Mucosa of descending colon (tissue), 3 donors: ENCODE measurements at places on chromosomes 16 and 17.
A peak's percentile ranks its signal among the peaks of the same experiment; 100 is the strongest.

DNA sequence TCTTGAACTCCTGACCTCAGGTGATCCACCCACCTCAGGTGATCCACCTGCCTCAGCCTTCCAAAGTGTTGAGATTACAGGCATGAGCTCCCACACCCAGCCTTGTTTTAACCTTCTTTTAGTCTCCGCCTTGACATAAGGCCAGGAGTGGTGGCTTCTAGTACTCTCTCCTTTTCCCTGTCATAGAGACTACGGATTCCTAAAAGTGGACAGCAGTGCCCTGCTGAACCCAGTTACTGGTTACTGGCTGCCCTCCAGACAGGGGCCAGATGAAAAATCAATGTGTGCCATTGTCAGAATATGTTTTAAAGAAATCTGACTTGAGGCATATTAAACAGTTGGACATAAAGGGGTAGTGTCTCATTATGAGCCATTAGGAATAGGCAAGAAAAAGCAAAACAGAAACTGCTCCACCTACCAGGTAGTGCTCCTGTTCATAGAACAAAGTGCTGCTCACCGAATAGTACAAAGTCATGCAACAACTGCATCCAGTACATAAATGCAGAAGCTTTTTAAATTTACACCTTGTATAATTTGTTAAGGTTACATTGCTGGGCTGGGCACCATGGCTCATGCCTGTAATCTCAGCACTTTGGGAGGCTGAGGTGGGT, 32.1 kb downstream of the TRIM25 start:
- no peak for DNase-seq

DNA sequence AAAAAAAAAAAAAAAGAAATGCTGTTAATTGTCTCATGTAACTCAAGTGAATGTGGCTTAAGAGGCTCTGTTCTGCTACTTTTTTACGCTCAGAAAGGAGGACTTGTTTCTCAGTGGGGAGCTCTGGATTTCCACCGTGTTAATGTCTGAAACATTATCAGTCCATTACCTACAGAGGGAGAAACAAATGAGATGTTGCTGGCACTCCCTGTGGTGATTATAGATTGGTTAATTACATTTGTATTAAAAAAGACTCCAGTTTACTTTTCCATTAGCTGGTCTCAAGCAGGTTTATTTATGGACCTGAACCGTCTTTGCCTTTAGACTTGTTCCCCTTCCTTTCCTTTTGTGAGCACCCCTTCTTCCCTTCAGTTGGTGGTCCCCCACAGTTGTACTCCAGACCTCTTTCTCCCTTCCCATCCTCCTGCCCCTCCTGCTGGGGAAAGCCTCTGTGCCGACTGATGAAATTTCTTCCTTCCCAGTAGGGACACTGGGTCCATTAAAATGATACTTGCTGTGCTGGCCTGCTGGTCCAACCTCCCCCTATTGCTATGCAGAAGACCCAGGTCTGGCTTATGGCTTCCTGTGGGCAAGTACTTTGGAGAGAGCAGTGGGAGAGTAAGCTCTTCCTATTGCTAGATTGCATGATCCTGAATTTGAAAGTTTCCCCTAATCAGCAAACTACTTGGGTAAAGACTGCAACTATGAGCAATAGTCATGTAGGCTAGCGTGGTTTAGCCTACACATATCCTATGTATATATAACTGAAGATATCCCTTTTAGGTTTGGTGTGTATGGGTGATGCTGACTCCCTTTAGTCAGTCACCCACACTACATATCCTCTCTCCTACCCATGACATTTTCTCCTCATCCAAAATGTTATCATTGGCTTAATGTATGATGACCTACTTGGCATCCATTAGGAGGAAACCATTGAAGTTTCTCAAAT, 8.1 kb downstream of the CDC6 start:
- no peak for DNase-seq

- DNase-seq: peak; percentile 48
Observed at GRCh38 chr16:85027958-85028684, 526 bp downstream of the KIAA0513 start.

DNA sequence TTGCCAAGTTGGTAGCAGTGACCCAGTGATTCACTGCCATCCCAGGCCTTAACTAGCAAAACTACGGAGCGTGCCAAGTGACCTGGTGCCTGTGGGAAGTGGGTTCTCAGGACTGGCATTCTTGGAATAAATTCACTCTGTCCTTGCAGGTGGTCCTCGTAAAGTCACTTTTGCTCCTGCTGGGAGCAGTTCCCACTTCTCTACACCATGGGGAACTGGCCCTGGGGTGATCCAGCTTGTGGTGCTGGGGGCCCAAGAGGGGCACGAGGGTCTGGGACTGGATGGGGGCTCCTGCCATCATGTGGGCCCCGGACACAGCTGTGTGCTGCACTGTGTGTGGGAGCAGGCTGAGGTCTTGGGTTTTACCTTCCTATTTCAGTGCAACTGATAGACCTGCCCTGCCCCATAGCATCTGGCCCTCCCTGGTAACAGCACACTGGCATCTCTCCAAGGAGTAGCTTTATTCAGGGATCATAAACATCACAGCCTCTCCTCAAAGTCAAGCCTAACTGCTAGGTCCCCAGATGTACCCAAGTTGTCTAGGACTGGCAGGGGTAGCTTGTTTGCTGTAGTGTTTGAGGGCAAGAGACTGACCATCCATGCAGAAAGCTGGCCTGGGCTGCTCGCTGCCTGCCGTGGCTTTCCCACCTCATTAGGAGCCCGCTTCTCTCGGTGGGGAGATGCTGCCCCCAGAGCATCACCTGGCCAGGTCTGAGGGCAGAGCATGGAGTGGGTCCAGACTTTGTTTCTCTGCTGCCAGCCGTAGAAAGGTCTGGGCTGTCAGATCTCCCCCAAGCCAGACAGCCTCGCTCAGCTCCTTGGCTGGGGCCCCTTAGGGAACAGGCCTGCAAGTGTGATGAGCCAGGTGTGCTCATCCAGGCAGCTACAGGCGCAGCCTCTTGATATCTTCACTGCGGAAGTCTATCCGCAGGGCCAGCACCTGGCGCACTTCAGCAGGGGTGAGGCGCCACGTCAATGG, 26.0 kb downstream of the FCSK start:
- DNase-seq: peak; percentile 29

- no peak for DNase-seq
Observed at GRCh38 chr17:48551596-48552465, 6.9 kb upstream of the HOXB2 start.

- DNase-seq: peak; percentile 23
Observed at GRCh38 chr17:40437095-40437732, 6.0 kb upstream of the IGFBP4 start.

DNA sequence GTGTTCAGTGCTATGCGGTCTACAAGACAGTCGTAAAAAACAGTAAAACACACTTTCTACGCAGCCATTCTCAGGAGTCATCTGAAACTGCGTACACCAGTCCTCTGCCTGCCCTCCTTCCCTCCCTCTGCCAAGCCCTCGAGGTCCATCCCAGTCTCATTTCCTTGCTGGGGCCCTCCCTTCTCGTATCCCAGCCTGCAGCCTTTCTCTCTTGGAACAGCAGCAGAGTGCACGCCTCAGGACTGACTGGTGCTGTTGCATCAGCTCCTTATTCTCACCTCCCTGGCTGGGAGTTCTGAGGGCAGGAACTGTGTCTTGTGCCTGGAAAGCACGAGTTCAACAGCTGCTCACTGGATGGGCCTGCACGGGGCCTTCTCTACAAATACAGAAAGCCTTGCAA, 12.5 kb downstream of the FAHD1 start:
- no peak for DNase-seq

DNA sequence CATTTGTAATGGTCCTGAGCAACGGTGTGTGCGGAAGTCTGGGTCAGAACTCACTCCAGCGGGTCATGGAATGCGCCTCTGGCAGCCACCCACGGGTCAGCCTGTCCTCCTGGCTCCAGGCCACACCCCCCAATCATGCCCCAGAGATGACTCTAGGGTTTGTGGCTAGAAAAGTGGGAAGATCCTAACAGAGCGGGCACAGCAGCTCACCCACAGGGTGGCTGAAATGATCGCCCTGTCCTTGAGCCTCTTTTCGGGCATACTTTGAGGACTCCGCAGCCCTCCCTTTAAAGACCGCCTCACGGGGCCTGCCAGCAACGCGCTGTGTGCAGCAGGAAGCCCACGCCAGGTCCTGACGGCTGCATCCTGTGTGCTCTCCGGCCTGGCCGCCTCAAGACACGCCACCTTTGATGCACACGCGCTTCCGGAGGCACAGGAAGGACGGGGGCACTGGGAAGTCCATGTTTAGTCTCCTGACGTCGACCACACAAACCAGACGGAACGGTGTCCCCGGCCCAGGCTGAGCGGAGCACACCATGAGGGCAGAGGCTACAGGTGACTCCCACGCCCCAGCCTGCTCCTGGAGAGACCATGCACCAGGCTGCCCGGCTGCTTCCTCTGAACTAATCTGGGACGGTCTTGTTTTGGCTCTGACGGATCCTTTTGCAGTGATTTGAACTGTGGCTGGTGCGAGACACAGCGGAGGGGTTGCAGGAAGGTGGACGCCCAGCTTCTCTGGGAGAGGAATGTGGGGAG, 92.9 kb downstream of the TBC1D16 start:
- peak; percentile 62 for DNase-seq

DNA sequence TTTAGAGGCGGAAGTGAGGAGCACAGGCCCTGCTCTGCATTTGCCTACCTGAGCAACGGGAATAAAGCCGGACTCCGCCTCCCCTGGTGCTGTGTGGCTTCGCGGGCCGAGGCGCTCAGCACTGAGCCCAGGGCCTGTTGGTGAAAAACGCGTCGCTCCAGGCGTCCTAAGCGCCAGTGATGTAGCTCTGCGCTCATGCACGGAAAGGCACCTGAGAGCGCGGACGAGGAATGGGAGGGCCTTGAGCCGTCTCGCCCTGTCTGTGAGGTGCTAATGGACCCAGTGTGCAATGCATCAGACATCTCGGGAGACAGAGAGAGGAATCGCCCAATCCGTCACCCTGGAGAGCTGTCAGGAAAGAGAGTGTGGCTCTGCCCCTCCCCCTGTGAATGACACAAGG, 17.2 kb upstream of the ATP2A3 start:
- DNase-seq: no peak

DNA sequence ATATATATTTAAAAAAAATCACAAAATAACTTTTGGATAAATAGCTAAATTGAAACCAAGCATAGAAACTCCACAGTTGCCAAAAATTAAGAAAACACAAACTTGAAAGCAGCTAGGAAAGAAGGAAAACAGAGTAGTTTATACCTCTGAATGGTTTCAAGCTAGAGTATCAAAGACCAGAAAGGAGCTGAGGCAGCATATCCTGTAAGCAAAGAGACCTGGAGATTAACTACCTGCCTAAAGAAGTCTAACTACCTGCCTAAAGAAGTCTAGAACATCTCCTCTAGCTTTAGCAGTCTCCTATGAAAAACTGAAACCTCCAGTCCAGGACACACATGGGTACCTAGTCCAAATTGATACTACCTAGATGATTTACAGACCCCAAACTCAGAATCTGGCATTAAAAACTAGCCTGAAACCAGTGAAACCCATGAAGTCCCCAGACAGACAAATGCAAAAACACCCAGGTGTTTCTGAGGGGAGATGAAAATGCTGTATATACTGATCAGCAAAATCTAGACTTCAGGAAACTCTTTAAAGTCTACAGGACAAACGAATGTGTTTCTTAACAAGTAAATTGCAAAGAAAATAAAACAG, 17.6 kb downstream of the APPBP2 start:
- no peak for DNase-seq

- no peak for DNase-seq
Observed at GRCh38 chr16:65409510-65409909, 287.6 kb upstream of the CDH11 start.

DNA sequence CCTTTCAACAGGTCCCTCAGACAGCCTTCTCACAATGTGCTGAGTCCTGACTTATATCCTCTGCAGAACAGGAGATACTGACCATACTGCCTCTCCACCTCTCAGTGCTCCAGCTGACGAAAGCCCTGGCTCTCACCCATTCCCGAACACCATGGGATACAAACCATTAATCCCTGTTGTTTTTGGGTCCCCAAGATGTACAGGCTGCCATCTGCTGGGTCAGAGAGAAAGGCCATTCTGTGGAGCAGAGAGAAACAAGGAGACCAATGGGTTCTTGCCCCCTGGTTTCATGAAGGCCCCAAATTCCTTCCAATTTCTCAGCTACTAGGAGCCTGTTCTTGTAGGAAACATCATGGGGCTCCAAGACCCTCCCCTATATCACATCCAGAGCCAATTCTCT, 3.0 kb downstream of the ERN2 start:
- no peak for DNase-seq

DNA sequence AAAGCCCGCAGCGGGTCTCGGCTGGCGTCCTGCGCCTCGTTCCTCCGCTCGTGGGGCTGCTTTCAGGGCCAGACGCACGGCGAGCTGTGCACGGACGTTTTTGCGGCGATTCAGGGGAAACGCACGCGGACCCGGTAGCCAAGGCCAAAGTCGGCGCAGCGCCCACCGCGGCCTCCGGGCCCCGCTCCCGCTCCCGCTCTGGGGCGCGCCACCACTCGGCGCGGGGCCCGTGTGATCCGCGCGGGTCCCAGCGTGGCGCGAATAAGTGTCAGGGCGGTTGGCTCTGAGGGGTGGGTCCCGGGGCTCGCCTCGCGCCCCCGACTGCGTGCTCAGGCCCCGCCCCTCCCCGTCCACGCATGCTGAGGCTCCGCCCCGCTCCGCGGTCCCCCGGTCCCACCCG, 694 bp upstream of the TBCD start:
- DNase-seq: peak; percentile 69

GRCh38 chr17:8327303-8327649, 12.4 kb upstream of the ODF4 start:
- DNase-seq: peak; percentile 50

DNA sequence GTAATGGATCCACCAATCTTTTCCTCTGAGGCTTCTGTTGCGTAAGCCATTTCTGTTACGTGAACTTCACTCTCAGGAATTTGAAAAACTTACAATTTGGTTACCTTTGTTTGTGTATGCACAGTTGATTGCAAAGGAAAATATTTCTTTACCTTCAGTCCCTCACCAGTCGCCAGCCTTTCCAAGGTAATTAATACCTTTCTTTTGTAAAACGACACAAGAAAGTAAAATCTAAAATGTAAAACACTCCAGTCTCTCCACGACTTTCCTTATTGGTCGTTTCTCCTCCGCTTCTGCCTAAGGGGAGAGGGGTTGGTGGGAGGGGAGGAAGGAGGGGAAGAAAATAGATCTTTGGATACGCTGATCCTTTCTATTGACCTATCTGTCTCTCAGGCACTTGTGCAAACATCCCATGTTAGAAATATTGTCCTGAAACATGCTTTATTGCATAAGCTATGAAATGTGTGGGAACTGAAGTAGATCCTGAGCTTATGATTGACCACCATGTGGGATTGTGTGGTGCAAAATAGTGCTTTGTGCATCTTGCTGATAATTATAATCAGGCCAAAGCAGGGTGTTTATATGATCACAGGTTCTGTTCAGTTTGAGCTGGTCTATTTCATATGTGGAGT, 32.4 kb upstream of the EFCAB13 start:
- no peak for DNase-seq

DNA sequence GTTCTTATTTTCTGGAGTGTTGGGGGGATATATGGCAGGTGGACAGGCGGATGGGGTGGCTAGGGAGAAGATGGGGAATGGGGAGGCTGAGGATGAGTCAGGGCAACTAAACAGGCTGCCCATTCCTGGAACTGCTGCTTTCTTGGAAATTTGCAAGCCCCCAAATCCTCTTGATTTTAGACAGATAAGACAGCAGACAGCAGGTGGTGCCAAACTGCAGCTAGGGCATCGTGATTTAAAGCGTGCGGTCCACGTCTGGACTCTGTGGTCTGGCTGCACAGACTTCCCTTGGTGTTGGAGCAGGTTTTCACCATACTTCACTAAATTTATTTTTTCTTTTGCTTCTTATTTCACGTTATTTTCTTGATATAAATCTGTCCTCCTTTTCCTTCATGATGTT, 10.9 kb upstream of the KRT24 start:
- DNase-seq: no peak
